Activated CD4-positive, alpha-beta T cell treated with anti-CD3 and anti-CD28 coated beads, Interleukin-2, amount 10 ng/mL, durations not matched to agents 24 days and 14 days (primary cell): ENCODE measurements at places on chromosomes 6 and 20. TPM values are rescaled to one million over a fixed set of nuclear protein-coding genes. Genes with fewer than 3 reads are reported as not detected.

GRCh38 chr6:10411971-10412460 lies 2.9 kb downstream of the TFAP2A start:
- peak; percentile 86 for DNase-seq

- DNase-seq, result peak; percentile 80
These were observed 104.0 kb downstream of the RTN4IP1 start for GRCh38 chr6:106525107-106525881.

GRCh38 chr6:48664826-48665225 lies 553.8 kb upstream of the PTCHD4 start:
- no peak for DNase-seq

DNA sequence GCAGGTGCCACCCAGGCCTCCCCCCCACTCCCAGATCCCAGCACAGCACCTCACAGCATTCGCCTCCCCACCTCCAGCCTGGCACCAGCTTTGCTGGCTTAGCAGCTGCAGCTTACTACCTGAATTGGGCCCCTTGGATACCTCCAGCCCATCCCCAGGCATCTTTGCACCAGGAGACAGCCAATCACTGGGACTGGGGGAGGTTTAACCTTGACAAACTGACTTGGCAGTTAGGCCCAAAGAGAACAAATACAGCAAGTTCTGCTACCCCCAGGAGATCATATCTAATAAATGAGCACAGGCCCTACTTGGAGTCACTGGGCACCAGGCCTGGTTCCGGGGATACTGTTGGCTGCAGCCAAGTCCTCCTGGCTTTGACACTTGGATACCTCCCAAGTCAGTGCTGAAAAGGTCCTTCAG lies 8.8 kb downstream of the PDRG1 start:
- no peak for DNase-seq

DNA sequence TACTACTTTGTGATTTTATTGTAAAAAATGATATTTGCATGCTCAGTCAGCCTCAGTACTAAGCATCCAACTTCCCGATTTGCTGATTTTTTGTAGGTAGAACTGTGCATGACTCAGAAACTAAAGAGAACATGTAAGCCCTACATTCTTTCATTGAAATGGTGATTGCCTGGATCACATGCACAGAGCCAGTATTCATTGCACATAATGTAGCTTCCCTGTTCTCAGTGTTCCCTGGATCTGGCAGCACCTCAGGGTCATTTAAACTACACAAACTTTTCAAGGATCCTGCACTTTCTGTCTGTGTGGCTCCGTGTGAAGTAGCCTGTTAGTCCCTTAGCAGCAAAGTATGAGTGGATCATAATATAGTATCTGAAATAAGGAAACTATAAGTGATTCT lies 422.9 kb upstream of the AGPAT4 start:
- DNase-seq, result no peak

DNA sequence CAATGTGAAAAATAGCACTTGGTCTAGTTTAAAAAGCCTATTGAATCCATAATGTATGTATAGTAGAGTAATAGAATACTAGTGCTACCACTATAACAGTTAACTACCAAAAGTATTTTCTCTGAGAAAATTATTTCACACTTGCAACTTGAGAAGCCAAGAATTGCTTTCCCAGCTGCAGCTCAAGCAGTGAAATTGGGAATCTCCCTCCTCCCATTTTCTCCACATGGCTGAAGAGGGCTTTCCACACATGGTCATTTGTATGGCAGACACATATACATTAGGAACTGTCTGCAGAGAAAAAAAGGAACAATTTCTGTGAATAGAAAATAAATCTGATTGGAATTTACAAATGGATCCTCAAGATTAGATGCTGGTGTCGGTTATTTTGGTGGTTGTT lies 34.5 kb downstream of the TOMM6 start:
- no peak for DNase-seq

GRCh38 chr6:6654599-6655575 lies 66.4 kb downstream of the LY86 start:
- DNase-seq, result peak; percentile 88

- DNase-seq, result peak; percentile 69
These were observed 1383.5 kb upstream of the DEFB115 start for GRCh38 chr20:29873946-29874345.

DNA sequence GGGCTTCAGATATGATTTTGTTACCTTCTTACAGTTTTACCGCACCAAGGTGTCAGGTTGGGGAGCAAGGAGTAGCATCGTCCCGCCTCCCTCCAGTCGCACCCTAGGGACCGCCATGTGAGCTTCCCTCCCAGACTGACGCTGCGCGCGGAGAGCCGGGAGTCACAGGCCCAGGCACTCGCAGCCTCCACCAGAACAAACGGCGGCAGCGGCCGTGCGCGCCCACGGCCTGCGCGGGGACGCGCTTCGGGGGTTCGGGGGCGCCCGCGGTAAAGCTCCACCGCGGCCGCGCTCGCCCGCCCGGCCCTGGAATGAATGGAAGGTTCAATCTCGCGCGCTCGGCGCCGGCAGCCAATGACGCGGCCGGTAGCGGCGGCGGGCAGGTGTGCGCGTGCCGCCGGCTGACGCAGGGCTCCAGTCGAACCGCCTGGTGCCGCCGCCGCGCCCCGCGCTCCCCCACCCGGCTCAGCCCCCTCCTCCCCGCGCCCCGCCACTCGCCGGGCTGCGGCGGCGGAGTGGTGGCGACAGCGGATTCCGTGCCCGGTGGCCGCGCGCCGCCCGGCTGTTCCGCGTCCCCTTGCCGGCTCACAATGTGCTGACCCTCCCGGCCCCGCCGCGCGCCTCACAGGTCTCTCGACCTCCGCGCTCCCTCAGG lies 16.5 kb upstream of the LIN28B start:
- DNase-seq, result no peak

DNA sequence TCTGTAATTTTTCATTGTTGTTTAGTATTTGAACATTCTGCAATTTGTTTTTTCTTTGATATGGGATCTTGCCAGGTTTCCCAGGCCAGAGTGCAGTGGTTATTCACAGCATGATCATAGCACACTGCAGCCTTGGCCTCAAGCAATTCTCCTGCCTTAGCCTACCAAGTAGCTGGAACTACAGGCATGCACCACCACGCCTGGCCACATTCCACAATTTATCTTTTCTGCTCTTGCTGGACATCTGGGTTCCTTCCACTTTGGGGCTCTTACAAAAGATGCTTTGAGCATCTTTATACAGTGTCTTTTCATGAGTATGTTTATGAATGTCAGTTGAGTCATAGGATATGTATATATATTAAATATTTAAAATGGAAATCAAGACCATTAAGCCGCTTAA lies 42.0 kb downstream of the PGM3 start:
- DNase-seq, result no peak

Gene IL17A
- not detected in 2 replicates for total RNA-seq

Gene POU5F1
- total RNA-seq, result not detected in 2 replicates

Gene ID4
- total RNA-seq, result not detected in 2 replicates

Gene PRND
- total RNA-seq, result not detected in 2 replicates

Gene LTB
- 134 and 136 TPM in 2 replicates for total RNA-seq

Gene SLC26A8
- not detected in 2 replicates for total RNA-seq

Gene CST3
- total RNA-seq, result 0.72 and 0.95 TPM in 2 replicates

Gene AP5S1
- total RNA-seq, result 13.0 and 13.5 TPM in 2 replicates

Gene ULBP3
- total RNA-seq, result 0.47 and 0.57 TPM in 2 replicates
